ENCODE measurements at places on chromosomes 5 and 9.

DNA sequence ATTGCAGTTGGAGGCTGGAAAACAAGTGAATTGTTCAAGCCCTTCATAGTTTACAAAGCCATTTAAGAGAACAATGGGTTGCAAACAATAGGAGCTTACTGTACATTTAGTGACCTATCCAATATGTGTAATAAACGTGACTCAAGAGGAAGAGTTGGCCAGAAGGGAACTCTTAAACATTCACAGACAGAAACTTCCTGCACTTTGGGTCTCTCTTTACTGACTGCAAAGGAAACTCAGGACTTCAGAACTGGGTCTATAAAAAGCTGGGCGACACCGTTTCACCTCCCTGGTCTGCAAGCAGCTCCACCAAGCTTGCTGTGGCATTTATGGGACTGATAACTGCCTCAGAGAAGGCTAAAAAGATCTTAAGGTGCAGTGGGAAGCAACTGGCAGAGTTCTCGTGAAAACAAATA is 48.7 kb upstream of the SPATA31D4 start:
- DNase-seq = no peak

DNA sequence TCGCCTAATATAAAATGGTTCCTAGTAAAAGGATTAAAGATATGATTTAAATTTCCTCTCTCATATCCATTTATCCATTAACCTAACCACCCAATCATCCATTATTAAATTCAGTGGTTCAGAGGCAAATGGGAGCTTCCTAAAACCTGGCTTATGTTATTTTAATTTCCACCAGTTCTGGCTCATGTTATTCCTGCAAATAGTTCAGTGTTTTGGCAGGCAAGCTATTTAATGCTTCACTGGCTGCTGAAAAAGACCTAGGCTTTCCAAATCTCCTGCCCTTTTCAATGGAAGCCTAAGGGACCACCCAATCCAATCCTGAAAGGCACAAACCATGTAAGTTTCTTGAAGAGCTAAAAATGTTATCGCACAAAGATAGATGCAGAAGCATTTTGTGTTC is 52.3 kb downstream of the POC5 start:
- DNase-seq = no peak

DNA sequence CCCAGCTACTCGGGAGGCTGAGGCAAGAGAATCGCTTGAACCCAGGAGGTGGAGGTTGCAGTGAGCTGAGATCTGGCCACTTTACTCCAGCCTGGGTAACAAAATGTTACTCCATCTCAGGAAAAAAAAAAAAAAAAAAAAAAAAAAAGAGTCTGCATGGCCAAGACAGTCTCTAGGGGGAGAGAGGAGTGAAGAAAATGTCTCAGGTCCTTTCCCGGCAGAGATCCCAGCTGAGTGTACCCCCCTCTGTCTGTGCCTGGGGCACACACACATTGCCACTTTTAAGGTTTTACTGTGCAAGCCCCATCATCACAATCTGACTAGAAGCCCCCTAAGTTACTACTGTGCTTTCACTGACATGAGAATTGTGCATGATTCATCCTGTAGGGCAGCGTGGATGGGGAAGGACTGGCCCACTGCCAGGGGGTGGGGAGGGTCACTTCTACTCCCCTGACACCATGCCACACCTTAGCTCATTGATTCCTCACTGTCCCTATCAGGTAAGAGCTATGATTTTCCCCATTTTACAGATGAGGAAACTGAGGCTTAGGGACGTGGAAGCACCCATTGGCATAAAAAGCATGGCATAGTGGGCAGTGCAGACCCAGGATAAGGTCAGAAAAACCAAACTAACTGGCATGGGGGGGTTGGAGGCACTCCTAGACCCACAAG is 102.3 kb upstream of the LARP1 start:
- DNase-seq = no peak

- DNase-seq = no peak
Measured at GRCh38 chr5:112732131-112732530, 5.6 kb upstream of the APC start.

DNA sequence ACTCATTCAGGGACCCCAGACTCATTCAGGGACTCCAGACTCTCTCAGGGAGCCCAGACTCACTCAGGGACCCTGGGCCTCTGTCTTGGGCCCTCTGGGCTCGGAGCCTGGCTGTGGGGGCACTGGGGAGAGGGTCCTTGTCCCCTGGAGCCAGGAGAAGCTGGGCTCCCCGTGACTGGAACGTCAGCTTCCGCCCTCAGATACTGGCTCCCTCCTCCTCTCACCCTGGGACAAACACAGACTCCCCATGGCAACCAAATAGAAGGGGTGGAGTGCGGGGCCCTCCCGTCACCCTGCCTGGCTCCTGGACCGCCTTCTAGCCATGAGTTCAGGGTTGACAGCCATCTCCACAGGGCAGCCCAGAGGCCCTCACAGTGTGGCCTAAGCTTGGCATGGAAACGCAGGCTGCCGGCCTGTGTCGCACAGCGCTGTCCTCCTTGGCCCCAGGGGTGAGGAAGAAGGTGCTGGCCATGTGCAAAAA is 27.6 kb downstream of the ZDHHC11B start:
- DNase-seq = peak; percentile 67

GRCh38 chr5:173926359-173926758 is 38.2 kb downstream of the CPEB4 start:
- no peak for DNase-seq

- DNase-seq = no peak
Measured at GRCh38 chr9:114125476-114126013, 26.5 kb upstream of the KIF12 start.

DNA sequence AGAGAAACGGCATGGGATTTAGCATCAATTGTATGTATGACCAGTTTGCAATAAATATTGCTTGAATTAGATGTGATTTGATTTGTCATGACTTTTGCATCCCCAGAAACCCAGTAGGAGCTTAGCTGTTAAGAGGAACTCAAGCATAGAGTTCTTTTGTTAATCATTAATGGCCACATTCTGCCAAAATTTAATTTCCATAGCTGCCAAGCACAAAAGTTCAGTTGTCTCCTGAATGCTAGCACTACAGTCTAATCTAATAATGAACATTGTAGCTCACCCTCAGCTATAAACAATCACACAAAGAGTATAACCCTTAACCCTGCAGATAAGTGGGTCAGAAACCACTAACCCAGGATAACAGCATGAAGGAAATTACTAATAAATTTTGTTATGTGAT is 169.8 kb upstream of the GRAMD2B start:
- no peak for DNase-seq

DNA sequence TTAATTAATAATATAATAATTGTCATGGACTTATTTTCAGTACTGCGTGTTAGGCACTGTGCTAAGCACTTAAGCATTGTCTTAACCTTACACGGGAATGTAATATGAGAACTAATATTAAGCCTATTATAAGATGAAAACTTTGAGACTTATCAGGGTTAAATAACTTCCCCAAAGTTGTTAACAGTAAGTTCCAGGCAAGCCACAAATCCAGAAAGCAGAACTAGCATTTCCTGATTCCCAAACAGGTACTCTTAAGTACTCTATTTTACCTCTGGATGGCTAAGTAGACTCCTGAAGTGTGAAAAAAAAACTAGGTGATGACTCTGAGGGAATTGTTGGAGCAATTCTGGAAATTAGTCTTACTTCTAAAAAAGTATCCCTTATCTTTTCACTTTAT is 23.8 kb downstream of the GABRG2 start:
- DNase-seq = no peak

GRCh38 chr9:88280816-88281382 is 107.3 kb upstream of the SPIN1 start:
- no peak for DNase-seq

GRCh38 chr5:132099076-132099748 is 25.6 kb downstream of the CSF2 start:
- no peak for DNase-seq

DNA sequence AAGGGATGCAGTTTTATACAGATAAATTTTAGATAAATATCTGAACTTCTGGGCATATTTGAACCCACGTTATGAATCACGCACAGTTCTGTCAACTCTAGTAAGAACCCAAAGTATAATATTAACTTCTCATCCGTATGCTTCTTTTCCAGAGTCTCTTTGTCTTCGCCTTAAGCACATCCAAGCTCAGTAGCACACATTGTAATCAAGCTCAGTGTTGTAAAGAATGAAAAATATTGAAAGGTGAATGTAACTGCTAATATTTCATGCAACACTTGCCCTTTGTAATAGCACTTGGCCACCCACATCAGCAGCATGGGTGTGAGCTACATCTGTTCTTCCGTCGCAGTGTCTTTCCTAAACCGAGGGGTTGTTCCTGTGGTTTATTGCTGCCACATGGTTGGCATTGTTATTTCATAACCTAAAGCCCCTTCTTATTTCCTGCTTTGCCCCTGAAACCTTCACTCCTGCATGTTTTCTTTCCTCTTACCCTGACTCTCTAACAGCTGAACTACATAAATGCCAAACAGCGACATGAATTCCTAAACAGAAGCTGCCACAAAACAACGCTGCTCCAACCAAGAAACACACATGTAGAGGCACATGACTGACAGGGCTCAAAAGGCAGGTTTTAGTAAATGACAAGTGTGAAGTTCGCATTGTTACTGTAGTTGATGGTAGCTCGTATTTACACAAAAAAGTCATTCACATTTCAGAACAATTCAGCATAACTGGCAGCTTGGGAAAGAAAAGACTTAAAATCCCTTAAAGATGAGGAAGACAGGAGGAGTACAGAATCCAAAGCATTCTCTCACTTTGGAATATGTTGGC is 190.1 kb upstream of the MEF2C start:
- DNase-seq = no peak

- no peak for DNase-seq
Measured at GRCh38 chr9:29778281-29778849, 2205.1 kb upstream of the C9orf72 start.

DNA sequence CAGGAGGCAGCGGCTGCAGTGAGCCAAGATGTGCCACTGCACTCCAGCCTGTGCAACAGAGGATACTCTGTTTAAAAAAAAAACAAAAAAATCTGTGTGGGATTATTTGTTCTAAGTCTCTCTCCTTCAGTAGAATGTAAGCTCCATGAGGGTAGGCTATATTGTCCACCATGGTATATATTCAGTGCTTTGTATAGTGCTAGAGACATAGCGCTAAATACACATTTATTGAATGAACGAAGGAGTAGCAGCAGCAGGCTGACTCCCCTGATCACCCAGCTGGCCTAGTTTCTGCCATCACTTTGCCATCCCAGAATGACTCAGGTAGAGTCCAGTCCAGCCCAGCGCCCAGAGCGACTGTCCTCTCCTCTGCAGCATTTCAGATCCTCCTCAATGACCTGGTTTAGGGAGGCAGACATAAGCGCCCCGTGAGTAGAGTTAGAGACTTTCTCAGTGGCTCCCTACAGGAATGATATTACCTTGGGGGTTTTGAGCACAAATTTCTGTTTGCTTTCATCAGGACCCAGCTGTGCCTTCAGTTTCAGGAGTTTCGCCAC is 716 bp downstream of the HARS1 start:
- DNase-seq = no peak
